ENCODE measurements at places on chromosomes 7 and 10.

DNA sequence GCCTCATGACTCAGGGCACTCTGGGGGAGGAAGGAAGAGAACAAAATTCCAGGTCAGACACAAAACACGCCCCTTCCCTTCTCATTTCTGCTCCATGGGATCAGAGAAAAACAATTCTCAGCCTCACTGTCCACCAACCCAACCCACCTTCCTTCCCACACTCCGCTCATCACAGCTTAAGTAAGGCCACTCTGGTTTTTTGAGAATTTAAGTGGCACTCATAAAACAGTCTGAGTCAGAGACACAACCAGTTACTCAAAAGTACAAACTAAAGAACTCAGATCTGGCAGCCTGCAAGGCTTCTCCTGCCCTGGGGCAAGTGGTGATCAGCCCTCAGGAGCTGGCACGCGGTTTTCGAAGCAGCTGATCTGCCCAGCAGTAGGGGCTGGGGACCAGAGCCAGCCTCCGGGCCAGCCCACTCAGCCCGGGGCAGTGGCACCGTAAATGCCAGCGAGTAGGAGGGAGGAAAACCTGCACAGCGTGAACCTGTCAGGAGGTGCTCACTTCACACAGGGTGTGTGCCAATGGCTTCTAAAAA is 39.1 kb upstream of the ABLIM1 start:
- no peak for DNase-seq

- DNase-seq = peak; percentile 23
Observed at GRCh38 chr10:21496343-21497176, 28.9 kb downstream of the SKIDA1 start.

DNA sequence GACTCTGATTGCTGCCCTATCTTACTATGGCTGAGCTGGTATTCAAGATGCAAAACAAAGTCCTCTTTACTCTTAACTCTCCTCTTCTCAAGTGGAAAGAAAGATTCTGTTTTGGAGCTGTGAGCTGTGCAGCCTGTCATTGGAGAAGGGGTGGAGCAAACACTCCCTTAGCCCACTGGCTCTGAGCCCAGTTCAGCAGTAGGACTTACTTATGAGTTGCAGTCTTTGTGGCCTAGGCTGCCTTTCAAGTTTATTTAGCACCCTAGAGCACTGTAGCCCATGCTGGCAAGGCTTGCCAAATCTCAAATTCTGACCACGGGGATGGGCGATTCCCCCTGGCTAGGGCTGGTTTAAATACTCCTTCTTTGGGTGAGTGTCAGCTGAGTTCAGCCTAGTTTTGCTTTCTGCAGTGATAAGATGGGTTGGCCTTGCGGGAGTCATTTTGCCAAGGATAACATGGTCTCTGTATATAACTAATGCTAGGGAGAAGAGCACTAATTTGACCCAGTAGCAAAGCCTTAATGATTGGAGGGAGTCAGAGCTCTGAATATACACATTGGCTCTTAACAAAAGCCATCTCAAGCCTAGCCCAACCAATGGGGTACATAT is 110.2 kb downstream of the MYO3A start:
- DNase-seq = no peak

DNA sequence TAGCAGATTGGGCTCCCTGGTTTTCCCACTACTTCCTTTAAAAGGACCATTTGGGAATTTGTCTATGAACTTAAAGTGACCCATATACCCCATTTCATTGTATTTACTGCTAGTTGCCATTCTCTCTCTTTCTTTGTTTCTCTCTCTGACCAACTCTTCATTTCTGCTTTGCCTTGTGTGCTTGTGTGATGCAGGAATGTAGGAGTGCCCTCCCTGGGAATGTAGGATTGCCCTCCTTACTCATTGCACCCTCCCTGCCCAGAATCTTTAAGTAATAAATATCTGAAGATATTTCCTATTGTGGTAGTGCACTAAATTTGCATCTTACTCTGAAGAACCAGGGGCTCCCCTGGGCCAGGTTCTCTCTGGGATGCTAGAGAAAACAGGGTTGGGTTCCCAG is 47.3 kb upstream of the KLF14 start:
- no peak for DNase-seq

GRCh38 chr10:128144547-128144946 is 18.3 kb upstream of the MKI67 start:
- DNase-seq = no peak

Measured in activated CD8-positive, alpha-beta memory T cell treated with anti-CD3 and anti-CD28 coated beads for 1 hour (primary cell).